A549 treated with CpdA at 1 μM for 4 hours (cell line): ENCODE measurements at places on chromosomes 12 and 14. TPM values are rescaled to one million over a fixed set of nuclear protein-coding genes. Genes with fewer than 3 reads are reported as not detected.

Gene PRB2
- not detected in 5 replicates for total RNA-seq

Gene GRIP1
- total RNA-seq: 0.71 to 6.3 TPM (median 4.1 TPM) in 5 replicates

Gene OASL
- 3.9 to 5.0 TPM (median 4.6 TPM) in 5 replicates for total RNA-seq

Gene IRAK3
- 0.03 to 0.09 TPM (median 0.06 TPM) in 5 replicates for total RNA-seq

Gene ASCL4
- total RNA-seq: not detected in 5 replicates

Gene MMP14
- total RNA-seq: 0.61 to 0.91 TPM (median 0.84 TPM) in 5 replicates

Gene DYRK4
- total RNA-seq: 41.3 to 51.3 TPM (median 46.9 TPM) in 5 replicates
